MM.1S (cell line): ENCODE measurements at places on chromosomes 1 and 21.

DNA sequence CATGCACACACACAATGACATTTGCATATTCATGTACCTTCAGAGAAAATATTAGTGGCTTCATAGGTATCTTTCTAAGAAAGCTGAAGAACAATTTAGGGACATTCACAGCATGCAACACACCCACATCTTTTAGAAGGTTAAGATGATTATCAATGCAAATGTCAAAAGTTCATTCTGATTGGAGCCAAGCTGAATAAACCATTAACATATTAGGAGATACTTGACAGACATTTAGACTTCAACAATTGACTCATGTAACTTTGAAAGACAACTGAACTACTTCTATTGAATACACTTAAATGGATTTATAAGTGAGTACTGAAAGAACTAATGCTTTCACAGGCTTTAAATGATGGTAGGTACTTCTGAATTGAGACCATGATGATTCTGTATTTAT, 111.1 kb downstream of the LHX8 start:
- DNase-seq: no peak
- H3K4me1 ChIP-seq: no peaks in the 10 kb centered on the region
- no peak overlapping the region for H3K27ac ChIP-seq
- H3K4me3 ChIP-seq: no peak overlapping the region
- no peaks in the 10 kb centered on the region for H3K36me3 ChIP-seq
- no peaks in the 10 kb centered on the region for H3K27me3 ChIP-seq

- no peak overlapping the region for H3K27ac ChIP-seq
- no peaks in the 10 kb centered on the region for H3K4me1 ChIP-seq
- H3K27me3 ChIP-seq: no peaks in the 10 kb centered on the region
- DNase-seq: no peak
Observed at GRCh38 chr1:238052496-238053266, 162.0 kb upstream of the ZP4 start.

- DNase-seq: no peak
- H3K27ac ChIP-seq: no peak overlapping the region
- no peak overlapping the region for H3K4me3 ChIP-seq
- H3K27me3 ChIP-seq: no peaks in the 10 kb centered on the region
- no peaks in the 10 kb centered on the region for H3K36me3 ChIP-seq
Observed at GRCh38 chr1:202579806-202580205, 130.4 kb downstream of the SYT2 start.

DNA sequence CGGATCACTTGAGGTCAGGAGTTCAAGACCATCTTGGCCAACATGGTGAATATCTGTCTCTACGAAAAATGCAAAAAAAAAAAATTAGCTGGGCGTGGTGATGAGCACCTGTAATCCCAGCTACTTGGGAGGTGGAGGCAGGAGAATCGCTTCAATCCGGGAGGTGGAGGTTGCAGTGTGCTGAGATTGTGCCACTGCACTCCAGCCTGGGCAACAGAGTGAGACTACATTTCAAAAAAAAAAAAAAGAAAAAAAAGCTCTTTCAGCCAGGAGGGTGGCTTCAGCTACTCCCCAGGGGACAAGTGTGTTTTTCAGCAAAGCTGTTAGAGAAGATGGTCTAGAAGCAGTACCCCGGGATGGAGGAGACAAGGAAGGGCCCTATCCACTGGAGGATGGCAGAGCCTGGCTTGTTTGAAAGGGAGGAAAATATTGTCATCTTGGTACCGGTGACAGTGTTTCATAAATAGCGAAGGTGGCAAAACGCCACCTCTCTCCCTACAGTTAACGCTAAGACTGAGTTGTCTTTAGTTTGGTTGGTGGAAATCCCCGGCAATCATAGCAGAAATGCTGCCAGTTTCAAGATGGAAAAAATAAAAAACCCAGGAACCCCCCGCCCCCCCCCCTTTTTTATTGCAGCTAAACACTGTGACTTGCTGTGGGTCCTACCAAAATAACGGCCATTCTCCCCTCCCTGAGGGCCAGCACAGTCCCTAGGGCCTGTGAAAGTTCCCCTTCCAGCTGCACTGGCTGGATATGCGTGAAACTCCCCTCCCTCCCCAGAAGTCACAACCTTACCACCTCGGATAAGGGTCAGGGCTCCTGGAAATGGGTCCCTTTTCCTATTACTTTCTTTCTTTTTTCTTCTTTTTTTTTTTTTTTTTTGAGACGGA, 3.5 kb downstream of the PIK3CD start:
- H3K4me3 ChIP-seq: no peak overlapping the region
- no peaks in the 10 kb centered on the region for H3K4me1 ChIP-seq
- H3K36me3 ChIP-seq: no peaks in the 10 kb centered on the region
- no peak overlapping the region for H3K27ac ChIP-seq
- peak; percentile 9 for DNase-seq

DNA sequence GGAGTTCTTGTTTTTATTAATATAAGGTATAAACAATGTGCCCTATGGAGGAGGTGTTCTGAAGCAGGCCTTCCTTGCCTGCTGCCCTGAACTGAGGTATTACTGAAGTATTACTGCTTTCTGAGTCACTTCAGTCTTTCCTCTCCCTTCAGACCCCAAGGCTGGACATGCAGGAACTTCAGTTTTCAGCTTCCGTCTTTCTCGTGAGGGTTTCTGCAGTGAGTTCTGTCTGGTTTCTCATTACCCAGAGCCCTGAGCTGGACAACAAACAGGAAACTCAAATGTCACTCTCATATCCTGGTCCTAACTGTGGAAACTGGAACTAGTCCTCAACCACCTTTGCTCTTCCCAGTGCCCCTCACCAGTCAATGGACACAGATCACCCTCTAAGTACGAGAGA, 46.8 kb downstream of the ELAVL4 start:
- H3K27me3 ChIP-seq: no peaks in the 10 kb centered on the region
- no peak overlapping the region for H3K4me3 ChIP-seq
- H3K36me3 ChIP-seq: no peaks in the 10 kb centered on the region
- no peak overlapping the region for H3K27ac ChIP-seq

DNA sequence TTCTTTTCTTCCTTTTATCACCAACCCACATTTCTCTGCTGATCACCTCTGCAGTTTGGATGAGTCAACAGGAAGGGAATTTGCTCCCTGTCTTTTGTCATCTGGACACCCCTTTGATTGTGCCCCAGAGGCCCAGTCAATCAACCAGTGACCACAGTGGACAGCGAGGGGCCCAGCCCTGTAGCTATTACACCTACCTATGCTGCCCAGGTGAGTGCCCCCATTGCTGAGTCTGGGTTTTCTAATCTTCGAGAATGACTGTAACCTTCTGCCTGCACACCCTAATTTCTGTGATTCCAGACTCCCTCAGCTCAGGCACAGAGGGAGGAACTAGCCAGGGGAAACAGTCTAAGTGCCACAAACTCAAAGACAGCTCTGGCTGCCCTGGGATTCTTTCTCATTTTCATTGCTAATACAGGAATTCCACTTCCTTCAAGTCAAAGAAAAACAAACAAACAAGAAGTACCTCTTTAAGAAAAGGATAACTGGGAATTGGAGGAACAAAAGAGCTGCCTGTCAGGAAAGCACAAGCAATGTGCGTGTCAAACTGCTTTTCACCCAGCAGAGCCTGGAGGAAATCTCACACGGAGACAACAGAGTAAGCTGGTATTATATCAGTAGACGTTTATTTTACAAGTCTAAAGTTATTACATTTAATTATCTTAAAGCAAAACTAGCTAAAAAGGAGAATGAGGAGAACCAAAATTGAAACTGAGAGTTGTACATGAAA, 311.1 kb downstream of the AJAP1 start:
- no peaks in the 10 kb centered on the region for H3K4me1 ChIP-seq
- no peak overlapping the region for H3K27ac ChIP-seq
- no peak overlapping the region for H3K4me3 ChIP-seq
- H3K36me3 ChIP-seq: no peaks in the 10 kb centered on the region
- H3K27me3 ChIP-seq: peaks cover 77% of the 10 kb centered on the region

GRCh38 chr1:13450204-13450603, 40.0 kb downstream of the PRAMEF20 start:
- H3K27ac ChIP-seq: no peak overlapping the region
- H3K36me3 ChIP-seq: no peaks in the 10 kb centered on the region
- no peak overlapping the region for H3K4me3 ChIP-seq
- no peak for DNase-seq
- H3K4me1 ChIP-seq: no peaks in the 10 kb centered on the region
- H3K27me3 ChIP-seq: no peaks in the 10 kb centered on the region
